ENCODE measurements at places on chromosomes 12 and 14.

DNA sequence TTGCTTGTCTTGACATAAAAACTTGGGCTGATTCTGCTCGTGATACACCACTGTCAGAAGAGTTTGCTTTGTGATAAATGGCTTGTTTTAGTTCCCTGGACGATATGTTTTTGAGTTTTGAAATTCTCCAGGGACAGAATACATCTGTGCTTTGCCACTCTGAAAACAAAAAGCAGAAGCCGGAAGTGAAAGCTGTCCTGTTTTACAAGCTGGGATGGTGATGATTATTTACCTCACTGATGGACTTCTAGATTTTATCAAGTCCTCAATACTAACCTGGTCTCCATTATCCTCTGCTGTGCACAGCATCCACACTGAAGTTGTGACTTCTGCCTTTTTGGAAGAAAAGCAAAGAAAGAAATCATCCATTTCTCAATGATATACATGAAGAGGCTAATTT, 251.6 kb downstream of the TRHDE start:
- DNase-seq = no peak

DNA sequence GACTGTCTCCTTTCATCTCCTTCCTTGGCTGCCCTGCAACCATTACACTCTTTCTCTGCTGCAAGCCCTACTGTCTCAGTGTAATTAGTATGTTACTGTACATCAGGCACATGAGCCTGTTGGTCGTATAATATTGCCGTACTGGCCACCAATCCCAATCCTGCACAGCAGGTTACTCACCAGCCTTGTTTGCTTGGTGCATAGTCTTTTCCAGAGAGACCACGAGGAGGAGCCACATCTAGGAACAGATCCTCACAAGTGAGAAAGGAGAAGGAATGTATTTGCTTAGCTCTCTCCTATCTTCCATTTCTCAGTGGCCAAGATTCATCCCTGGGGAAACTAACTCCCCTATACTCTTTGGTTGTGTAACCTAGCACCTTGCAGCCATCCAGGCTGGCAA, 33.0 kb upstream of the BICDL1 start:
- no peak for DNase-seq

DNA sequence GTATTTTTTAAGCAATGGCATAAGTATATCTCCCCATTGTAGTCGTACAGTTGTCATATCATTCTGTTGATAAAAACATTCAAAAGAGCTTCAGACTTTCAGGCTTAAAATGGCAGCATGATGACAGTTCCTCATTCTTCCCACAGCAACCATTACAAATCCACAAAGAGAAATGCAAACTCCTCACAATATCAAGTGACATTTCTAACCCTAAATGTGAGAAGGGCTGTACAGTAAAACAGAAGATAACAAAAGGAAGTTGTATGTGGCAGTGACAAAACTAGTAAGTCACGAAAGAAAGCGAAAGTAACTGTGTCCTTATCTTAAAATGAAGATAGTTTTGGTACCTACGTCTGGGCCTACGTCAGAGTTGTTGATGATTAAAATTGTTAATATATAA, 46.7 kb downstream of the GXYLT1 start:
- no peak for DNase-seq

GRCh38 chr14:102923925-102924486, 1.5 kb downstream of the AMN start:
- no peak for DNase-seq

DNA sequence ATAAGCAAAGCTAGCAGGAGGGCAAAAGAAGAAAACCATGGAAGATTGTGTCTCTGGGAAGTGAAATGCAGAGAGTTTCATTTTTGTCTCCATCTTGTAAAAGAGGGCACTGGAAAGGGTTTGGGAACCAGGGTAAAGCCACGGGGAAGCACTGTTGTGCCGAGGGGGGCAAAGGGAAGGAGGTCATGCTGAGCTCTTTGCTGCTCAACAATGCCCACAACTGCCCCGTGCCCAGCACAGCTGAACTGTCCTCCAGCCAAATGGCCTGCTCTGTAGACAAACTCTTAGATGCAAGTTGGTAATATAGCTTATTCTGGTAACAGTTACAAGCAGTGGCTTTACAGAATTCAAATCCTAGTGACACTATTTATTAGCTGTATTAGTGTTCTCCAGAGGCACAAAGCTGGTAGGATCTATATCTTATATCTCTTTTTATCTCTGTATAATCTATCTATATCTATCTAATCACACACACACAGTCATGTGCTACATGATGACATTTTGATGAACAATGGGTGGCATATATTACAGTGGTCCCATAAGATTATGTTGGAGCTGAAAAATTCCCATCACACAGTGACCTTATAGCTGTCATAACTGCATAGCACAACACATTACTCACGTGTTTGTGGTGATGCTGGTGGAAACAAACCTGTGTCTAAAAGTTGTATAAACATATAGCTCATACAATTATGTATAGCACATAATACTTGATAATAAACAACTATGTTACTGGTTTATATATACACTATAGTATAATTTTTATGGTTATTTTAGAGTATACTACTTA, 203.4 kb upstream of the DDHD1 start:
- DNase-seq = no peak

- DNase-seq = no peak
Observed at GRCh38 chr14:96195441-96196081, 9.1 kb upstream of the BDKRB2 start.

DNA sequence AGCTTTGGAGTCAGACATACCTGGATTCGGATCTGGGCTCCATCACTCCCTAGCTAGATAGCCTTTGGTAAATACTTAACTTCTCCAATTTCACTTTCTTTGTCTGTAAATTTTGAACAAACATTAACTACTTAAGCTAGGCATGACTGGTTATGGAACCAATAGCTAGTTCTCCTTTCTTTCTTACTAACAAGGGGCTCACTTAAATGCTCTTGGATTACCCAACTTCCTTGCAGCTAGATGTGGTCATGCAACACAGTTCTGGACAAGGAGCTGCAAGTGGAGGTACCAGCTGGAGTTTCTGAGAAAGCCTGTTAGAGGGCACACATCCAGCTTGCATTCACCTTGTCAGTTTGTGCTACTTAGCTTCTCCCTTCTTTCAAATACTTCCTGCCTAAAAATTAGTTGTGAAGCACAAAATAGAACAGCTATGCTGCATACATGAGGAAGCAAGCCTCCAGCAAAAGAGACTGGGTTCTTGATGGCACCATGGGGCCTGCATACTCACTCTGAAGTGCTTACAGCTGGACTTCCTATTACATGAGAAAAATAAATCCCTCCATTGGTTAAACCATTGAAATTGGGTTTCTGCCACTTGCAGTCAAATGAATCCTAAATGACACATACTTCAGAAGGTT, 210.1 kb upstream of the EEA1 start:
- DNase-seq = no peak

GRCh38 chr12:93322784-93323183, 54.9 kb upstream of the NUDT4 start:
- no peak for DNase-seq

- no peak for DNase-seq
Observed at GRCh38 chr12:126114441-126114840, 1049.2 kb downstream of the AACS start.

GRCh38 chr12:11662369-11662768, 12.9 kb downstream of the ETV6 start:
- no peak for DNase-seq

DNA sequence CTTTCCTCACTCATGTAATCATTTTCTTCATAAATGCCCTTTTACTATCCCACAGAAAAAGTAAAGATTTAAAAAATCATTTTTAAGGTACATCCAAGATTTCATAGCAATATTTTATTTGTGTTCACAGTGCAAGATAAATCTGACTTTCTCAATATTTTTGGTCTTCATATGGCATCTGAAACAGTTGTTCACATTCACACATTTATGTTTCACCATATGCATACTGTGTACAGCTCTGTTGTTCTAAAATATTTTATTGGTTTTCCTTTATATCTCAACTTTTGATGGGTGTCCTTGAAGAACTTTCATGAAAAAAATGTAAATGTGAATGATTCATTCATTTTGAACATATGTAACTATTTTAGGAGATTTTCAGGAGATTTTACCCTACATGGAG, 348.7 kb downstream of the SNAPC1 start:
- no peak for DNase-seq

DNA sequence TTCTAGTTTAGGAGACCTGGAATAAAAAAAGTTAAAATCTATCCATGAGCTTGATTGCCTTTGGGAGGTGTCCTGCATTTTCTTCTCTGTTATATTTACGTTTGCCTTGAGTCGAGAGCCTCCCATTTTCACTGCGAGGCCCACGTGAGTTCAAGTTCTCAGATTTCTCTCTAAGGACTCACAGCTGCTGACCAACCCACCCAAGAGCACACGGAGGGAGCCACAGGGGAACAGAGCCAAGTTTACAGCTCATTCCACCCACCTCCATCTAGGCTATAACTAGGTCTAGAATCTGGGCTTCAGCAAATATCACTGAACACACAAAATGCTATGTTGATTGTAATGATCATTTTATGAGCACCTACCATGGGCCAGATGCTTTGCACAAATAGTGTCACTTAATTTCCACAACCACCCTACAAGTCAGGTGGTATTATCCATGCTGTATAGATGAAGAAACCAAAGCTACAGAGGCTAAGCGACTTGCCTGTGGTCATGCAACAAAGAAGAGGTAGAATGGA, 16.7 kb downstream of the ALDH1L2 start:
- no peak for DNase-seq

DNA sequence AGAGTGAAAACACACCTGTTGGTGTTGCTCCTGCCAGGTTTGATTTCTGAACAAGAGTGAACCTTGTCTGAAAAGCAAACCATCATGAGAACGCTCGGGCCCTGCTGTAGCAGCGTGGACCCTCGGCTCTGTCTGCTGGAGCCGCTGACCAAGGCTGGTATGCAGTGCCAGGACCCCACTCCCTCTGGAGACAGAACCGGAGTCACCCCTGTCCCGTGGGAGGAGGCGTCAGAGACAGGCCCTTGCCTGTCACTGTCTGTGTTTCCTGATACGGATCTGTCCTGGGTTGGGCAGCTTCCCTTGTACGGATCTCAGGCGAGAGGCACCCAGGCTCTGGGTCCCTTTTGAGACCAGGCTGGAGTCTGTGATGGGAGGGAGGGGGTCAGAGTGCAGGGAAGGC, 111.6 kb downstream of the ADGRD1 start:
- no peak for DNase-seq

GRCh38 chr12:15222219-15222618, 1.0 kb upstream of the RERG start:
- DNase-seq = no peak

- no peak for DNase-seq
Observed at GRCh38 chr12:46677749-46678148, 148.0 kb downstream of the SLC38A4 start.

GRCh38 chr12:58757422-58757821, 162.9 kb downstream of the LRIG3 start:
- DNase-seq = no peak

GRCh38 chr12:57553343-57554202, 3.7 kb downstream of the KIF5A start:
- DNase-seq = no peak

- no peak for DNase-seq
Observed at GRCh38 chr12:44385964-44386363, 490.2 kb downstream of the NELL2 start.

- DNase-seq = no peak
Observed at GRCh38 chr12:120990487-120991055, 12.2 kb downstream of the HNF1A start.

- no peak for DNase-seq
Observed at GRCh38 chr14:54864526-54864925, 38.1 kb downstream of the GCH1 start.

DNA sequence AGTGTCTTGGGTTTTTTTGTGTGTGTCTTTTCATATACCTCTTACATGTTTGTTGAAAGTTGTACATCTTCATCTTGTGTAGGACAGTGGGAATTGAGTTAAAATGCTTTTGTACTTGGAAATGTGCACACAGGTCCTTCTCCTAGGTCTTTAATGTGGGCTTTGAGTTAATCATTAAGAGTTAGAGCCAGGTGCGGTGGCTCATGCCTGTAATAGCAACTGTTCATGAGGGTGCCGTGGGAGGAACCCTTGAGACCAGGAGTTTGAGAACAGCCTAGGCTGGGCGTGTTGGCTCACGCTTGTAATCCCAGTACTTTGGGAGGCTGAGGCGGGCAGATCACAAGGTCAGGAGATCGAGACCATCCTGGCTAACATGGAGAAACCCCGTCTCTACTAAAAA, 13.9 kb downstream of the CLECL1 start:
- DNase-seq = no peak

DNA sequence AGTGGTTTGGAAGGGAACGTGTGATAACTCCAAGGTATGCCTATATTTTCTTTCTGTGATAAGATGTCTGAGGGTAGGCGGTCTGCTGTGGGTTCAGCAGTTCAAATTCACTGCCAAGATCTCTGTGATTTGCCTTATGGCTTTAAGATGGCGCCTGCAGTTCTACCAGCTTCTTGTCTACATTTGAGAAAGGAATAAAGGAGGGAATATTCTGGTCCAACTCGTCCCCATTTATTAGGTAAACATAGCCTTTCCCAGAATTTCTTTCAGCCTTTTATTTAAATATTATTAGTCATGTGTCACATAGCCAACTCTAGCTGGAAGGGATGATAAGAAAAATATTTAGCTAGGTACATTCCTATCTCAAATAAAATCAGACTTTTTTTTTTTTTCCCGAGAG, 48.8 kb downstream of the KCNJ8 start:
- DNase-seq = no peak

DNA sequence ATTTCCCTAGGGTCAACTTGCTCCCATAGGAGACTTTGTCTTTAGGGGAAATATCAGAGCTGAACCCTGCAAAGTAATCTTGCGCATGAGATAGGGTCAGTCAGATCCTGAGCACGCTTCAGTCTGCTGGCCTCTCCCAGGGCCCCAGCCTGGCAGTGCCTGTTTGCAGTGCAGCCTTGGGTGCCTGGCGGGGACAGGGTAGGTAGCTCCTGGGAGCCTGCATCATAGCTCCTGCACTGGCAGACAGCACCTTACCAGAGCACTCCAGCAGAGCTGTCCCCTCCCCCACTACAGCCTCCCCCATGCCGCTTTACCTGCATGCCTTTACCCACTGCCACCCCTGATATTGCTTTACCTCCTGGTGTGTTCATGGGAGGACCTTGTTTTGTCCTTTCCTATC, 237.3 kb downstream of the CCDC59 start:
- no peak for DNase-seq

DNA sequence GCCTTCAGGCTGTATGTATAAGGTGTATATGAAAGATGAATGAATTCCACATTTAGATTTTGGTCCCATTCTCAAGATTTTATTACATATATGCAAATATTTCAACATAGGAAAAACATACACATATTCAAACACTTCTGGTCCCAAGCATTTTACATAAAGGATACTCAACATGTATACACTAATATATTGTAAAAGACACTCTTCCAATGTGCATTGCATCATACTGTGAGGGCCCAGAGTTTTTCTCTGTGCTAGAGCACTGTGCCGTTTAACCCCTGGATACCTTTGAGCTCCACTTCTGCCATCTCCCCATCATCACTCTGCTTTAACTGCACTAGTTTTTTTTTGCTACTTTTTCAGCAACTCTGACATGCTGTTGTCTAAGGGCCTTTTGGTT, 48.1 kb downstream of the ZDHHC17 start:
- no peak for DNase-seq

DNA sequence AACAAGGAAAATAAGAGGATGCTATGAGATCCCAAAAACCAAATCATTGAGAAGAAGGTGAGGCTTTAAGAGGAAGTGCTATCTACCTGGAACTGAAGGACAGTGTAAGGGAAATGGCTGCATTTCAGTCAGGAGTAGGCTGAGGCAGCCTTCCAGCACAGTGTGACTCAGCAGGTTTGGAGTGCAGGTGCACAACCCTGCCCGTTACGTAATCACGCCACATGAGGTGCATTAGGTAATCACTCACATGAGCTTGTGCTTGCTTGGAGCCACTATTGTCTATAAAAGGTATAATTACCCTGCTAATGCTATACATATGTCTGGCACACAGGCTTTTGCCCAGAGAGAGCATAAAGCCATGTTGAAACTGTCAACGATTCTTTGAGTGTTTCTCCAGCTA, 74.9 kb downstream of the DIO2 start:
- DNase-seq = no peak
